Stimulated activated CD4-positive, alpha-beta T cell treated with anti-CD3 and anti-CD28 coated beads, TNF-alpha, amount 100 ng/mL, for 1 hour (primary cell): ENCODE measurements at places on chromosomes 12 and 14.

GRCh38 chr14:100557658-100558057, 29.6 kb downstream of the BEGAIN start:
- no peak for DNase-seq

DNA sequence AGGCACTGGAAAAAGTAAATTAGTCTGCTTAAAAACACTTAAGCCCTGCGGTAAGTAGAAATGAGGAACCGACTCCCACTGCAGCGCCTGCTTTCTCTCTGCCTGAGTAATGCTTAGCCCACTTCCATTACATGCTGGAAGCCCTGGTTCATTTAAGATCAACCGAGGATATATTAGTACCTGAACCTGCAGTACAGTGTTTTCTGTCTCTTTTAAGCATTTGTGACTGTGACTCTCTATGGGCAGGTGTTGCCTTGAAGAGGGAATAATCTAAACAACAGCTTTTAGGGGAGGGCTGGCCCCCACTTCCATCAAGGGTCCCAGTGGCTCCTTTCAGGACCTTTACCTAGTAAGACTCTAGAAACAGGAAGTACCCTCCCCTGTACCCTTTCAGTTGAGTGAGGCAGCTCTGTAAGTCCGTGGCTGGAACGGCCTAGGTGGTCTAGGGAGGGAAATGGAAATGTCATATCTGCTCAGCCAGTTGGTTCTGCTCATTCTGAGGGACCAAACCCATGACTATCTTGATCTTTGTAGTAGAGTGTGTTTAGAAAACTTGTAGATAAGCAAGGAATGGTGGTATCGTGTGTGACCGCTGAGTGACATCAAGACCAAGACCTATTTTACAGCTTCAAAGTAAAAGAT, 56.2 kb downstream of the FNTB start:
- no peak for DNase-seq

DNA sequence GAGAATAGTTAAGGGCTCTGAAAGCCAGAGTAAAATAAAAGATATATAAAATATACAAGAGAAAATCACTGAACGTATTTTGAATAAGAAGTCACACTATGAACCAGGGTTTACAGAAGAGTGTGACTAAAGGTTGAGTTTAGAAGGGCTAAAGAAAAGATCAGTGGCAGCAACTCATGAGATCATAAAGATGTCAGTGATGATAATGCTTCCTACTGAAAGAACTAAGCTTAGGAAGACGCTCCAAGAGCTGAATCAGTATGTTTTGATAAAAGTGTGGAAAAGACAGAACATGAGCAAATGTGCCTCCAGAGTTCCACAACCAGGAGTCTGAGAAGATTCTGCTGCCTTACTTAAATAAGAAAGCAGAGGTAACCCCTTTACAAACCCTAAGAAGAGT, 74.6 kb downstream of the KITLG start:
- DNase-seq, result no peak

DNA sequence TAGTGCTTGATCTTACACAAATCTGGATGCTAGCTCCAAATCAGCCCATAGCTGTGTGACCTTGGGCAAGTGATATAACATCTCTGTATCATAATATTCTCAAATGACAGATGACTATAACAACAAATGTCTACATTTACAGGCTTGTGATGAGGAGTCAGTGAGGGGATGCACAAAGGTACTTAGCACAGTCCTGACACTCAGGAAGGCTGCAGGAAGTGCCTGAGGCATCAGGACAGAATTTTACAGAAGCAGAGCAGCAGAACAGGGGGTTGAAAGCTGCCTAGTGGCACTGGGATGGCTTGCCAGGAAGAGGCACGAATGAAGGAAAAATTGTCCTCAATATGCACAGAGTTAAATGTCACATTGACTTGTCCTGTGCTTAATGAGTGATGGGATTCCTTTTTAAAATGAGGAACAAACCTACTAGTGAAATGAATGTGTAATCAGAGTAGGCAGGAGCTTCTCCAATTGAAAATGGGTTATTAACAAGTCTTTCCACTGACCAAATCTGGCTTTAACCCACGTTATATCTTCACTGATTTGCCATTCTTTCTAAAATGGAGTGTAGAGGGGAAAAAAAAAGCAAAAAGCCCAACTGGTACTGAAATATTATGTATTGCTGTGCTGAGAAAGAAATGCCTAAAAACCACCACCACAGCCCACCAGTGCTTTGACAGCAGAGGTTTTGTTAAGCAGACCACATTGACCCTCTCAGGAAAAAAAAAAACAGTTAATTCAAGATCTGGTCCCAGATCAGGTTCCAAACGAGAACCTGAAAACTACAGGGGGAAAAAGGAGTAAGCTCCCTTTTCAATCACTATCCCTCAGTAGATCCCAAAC, 11.6 kb downstream of the BTG1 start:
- DNase-seq, result no peak

DNA sequence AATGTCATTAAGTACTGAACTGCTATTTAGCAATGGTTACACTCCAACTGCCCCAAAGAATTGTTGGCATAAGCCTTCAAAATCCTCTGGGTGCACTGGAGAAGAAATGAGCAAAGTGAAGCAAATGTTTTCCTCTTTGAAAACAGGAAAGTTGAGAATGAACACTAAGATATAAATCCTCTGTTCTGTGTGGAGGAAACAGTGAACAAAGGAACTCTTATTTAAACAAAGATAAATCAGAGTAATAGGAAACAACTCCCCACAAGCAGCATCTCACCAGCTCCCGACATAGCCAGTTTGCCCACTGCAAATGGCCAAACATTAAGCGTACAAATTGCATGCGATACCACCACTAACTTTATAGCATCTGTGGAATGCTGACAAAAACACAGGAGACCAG, 54.0 kb downstream of the BCAT1 start:
- no peak for DNase-seq

- DNase-seq, result no peak
Observed at GRCh38 chr14:67941456-67942018, 122.0 kb downstream of the RAD51B start.

DNA sequence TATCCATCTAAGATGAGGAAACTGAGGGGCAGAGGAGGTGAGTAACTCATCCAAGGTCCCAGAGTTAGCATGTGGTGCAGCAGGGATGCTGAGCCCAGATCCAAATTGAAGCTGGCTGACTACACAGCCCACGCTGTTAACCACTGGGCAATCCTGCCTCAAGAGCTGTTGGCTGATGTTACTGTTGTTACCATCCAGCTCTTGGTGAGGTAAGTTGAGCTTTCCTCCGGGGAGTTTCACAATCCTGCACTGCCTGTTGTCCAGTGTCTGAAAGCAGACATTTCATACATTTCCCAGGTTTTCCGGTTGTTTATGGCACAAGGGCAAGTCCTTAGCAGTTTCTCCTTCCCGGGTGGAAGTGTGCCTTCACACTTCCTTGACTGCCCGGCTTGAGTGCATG, 14.5 kb downstream of the CYP46A1 start:
- DNase-seq, result no peak

GRCh38 chr14:53183056-53183455, 29.9 kb upstream of the DDHD1 start:
- DNase-seq, result no peak

GRCh38 chr12:51823875-51824565, 24.5 kb downstream of the FIGNL2 start:
- no peak for DNase-seq

GRCh38 chr12:88471331-88472045, 108.8 kb downstream of the KITLG start:
- no peak for DNase-seq

DNA sequence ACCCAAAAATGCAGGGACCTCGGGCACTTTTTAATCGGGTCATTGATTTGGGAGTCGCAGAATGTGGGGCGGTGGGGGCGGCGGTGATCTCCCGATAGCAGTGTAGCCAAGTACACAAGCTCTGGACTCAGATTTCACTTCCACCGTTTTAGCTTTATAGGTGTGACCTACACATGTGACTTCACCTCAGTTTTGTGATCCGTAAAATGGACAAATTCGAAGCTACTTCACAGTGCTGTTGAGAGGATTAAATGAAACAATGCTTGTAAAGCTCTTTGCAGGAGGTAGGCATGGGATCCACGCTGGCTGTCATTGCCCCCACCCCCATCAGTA, 478 bp downstream of the RITA1 start:
- no peak for DNase-seq

DNA sequence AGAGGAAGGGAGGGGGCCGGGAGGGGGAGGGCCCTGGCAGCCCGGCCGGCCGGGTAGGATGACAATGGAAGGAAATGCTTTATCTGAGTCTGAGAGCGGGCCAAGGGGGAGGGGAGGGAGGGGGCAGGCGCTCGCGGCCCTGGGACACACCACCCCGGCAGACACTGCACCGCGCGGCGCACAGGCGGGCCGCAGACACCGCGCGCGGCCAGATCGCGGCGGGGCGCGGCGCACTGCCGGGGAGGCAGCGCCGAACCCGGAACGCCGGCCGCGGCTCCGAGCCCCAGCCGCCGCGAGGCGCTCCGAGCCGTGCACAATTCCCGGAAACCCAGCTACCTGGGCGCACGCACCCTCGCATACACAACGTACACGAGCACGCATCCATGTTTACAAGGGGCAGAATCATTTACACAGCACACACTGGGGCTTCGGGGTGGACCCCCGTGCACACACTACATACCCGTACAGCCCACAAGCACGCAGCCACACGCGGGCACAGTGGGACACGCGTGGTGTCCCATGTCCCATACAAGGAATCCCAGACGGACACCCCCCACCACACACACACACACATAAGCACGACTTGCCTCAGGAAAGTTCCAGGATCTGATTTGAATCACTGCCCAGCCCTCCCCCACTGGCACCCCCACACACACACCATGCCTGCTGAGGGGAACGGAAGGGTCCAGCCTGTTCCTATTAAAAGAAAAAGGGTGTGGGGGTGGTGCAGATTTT, at the start of gene HDAC7:
Gene HDAC7 (minus strand): TSS at position 8 of the 735 bp plus-strand sequence. CDS start 118 bp downstream, outside the sequence.
- peak; percentile 66 for DNase-seq

DNA sequence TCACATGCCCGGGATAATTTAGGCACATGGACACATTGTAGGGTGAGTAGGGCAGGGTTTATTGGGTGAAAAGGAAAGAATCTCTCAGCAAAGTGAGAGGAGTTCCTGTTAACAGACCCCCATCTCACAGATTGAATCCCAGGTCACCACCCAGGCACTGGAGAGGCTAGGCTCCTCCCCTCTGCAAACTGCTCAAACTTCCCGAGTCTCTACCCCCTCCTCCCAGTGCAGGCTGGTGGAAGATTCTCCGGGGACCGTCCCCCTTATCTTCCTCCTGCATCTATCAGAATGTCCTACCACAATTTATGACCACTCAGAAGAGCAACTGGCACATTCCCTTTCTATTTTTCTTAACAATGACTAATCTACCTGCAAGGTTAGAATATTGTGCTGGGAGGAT, 126.0 kb downstream of the NTF3 start:
- no peak for DNase-seq

DNA sequence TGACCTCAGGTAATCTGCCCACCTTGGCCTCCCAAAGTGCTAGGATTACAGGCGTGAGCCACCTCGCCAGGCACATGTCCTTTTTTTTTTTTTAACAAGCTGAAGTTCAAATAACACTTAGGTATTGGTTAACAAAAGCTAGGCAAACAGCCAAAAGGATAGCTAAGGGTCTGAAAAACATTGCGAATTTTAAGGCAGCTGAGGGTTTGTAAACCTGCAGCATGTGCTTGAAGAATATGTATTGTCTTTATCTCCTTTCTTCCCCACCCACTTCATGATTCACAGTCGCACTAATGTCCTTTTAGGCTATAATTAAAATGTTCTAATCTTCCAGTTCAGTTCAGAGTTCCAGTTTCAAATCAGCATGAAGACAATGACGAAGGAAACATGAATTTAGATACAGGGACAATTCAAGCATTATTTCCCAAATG, 30.1 kb upstream of the CERS5 start:
- no peak for DNase-seq

DNA sequence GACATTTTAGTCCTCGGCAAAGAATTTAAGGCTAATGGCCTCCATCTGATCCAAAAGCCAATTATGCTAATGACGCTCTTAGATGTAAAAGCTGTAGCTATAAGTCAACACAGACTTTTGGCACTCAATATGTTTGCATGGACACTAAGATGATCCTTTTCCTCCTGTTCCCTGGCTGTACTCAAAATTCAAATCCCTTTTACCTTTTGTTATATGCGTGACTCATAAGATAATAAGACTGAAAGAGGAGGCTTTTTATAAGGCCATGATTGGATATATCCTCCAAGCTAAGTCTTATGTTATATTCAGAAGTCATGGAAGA, 89.8 kb downstream of the PDZRN4 start:
- DNase-seq, result no peak
